ENCODE measurements at places on chromosomes 7 and 10.

GRCh38 chr10:126350216-126350992 lies 37.9 kb downstream of the ADAM12 start:
- no peak for DNase-seq

- no peak for DNase-seq
Measured at GRCh38 chr7:75055155-75055554, 18.4 kb downstream of the RCC1L start.

DNA sequence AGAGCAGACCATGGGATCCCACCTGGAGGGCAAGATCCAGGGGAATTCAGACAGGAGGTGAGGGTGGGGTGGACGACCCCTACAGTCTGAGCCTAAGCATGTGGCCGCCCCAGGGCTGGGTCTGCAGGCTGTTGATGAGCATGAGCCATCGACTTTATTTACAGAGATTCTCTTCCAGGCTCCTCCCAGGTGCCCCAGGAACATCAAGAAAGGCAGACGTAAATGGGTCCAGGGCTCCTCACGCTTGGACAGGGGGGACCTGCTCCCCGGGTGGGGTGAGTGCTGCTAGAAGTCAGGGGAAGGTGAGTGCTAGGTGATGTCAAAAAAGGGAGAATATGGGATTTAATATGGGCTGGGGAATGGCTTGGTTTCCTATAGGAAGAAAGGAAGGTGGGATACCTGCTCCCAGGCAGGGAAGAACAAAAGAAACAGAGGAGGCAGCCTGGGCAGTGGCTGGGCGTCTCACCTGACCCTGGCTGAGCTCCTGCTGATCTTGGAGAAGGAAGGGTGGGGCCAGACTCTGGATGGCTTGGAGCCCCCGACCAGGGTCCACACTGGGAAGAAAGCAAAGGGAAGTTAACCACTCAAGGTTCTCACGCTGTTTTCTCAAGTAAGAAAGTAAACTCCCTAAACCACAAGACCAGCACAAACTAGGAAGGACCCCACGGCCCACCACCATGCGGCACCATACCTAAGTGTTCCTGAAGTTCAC lies 162.1 kb upstream of the SHH start:
- no peak for DNase-seq

DNA sequence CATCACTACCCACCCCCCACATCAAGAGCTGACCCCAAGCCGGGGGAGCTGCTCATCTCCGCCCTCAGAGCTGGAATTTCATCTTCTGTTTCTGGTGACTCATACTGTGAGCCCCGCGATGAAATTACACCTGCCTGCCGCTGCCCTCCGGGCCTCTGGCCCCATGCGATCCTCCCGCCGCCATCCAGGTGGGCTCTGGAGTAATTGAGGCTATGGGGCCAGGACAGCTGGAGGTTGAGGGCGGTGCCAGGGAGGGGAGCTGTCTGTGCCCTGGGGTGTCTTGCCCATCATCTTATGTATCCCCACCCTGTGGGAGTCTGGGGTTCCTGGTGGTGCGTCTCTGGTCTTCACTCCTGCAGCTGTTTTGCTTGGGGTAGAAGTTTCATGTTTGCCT lies 9.0 kb downstream of the GTF2IRD1 start:
- DNase-seq = no peak

All from inflammatory macrophage (primary cell).